ENCODE measurements at places on chromosomes 7 and 10.

GRCh38 chr10:8473205-8473604, 418.7 kb downstream of the GATA3 start:
- ATAC-seq: peak; percentile 59

GRCh38 chr10:84519235-84519634, 190.8 kb downstream of the CCSER2 start:
- no peak for ATAC-seq

DNA sequence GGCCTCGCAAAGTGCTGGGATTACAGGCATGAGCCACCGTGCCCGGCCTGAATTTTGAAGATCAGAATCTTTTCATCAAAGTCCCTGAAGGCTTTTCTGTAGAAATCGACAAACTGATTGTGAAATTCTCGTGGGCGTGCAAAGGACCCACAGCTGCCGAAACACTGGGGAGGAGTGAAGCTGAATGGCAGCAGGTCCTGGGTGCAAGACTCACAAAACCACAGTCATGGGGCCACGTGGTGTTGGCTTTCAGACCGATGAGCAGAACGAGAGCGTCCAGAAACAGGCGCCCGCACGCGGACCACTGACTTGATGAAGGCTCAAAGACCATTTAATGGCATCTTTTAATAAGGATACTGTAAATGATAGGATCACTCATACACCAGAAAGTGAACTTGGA, 24.7 kb upstream of the PRKAR1B start:
- no peak for ATAC-seq

- no peak for ATAC-seq
Measured at GRCh38 chr10:99344715-99345114, 15.6 kb downstream of the CNNM1 start.

DNA sequence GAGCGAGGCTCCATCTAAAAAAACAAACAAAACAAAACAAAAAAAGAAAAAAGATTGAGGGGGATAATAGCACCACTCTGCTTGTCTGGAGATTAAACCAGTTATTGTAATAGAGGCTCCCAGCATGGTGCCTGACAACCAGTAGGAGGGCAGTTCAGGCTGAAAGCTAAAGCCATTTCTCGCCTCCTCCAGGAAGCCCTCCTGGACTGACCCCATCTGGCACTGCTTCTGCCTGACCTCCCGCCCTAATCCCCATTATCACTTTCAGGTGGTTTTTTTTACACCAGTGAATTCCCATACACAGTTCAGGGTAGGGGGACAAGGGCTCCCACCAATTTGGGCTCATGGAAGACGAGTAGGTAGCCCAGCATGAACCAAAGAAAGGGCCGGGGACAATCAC, 8.8 kb upstream of the ELN start:
- no peak for ATAC-seq

- no peak for ATAC-seq
Measured at GRCh38 chr10:1074748-1075308, 18.6 kb downstream of the WDR37 start.

DNA sequence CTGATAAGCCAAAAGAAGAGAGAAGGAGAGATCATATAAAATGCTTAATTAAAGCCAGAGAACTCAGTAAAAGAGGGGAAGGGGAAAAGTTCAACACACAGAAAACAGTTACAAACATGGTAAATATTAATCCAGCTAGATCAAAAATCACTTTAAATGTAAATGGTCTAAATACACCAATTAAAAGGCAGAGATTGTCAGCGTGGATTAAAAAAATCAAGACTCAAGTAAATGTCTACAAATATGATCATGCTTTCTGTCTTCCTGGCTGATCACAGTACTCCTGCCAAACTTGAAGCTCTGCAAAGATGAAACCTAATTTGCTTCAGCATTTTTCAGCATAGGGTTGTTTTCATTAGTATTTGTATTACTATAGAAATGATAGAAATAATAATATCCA, 54.6 kb upstream of the RNF32 start:
- no peak for ATAC-seq

GRCh38 chr10:74906611-74907198, 80.3 kb downstream of the KAT6B start:
- no peak for ATAC-seq

DNA sequence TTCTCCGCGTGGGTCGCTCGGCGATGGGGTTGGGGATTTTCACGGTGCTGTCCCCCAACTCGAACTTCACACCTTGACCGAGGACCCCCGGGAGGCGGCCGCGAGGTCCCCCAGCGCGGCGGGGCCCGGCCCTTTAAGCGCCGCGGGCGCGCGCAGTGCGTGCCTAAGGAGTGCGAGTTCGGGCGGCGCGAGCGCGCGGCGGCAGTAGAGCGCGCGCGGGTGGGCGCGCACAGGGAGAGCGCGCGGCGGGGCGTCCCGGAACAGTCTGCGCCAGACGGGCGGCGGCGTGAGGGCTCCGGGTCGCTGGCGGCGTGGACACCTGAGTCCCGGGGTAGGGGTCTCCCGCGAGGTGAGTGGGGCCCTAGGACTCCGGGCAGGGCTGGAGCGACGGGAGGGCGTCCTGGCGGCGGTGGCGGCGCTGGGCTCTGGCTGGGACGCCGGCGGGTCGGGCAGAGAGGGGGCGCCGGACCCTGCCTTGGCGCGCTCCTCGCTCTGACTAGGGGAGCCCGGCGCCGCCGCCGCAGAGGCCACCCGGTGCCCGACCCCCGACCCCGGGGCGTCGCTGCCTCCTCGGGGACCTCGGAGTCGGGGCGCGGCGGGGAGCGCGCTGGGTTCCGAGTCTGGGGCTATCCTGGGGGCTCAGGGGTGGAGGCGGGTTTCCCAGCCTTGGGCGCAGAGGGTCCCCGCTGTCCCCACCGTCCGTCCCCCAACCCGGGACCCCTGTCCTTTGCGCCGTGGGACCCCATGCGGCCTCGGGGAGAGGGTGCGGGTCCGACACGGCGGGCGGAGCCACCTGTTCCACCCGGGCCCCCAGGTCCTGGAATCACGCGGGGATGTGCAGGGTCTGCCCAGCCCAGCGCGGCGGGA, at the start of gene PROSER2:
Gene PROSER2, plus strand, starts transcription at position 235 of the 867 bp plus-strand sequence. CDS start 28,722 bp downstream, outside the sequence.
- ATAC-seq: peak; percentile 78

- no peak for ATAC-seq
Measured at GRCh38 chr10:28730031-28730778, 52.9 kb downstream of the BAMBI start.

DNA sequence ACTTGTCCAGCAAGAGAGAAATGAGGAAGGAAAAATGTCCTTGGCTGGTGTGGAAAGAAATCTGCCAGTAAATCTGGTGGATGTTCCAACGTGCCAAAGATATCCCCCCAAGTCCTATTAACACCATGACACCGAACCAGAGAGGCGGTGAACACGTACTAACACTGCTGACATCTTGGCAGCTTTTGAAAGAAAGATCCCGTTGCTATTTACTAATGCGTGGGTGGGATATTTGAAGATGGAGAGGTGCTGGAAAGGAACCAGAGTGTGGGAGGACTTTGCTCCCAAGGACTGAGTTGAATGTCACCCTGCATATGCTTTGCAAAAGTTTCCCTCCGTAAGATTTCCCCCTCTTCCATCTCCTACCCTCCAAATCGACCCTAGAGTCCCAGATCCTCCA, 7.9 kb downstream of the CCDC3 start:
- no peak for ATAC-seq

DNA sequence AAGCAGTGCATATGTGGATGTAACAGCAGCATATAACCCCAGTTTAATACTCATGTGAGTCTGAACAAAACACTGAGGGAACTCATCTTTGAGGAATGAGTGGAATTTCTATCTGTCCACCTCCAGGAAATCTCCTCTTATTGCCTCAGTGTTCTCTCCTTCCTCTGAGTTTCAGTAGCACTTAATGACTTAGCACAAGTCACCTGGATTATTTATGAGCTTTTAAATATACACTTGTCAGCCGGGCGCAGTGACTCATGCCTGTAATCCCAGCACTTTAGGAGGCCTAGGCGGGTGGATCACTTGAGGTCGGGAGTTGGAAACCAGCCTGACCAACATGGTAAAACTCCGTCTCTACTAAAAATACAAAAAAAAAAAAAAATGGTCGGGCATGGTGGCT, 4.3 kb downstream of the LRRC20 start:
- no peak for ATAC-seq

GRCh38 chr7:18590241-18590640, 94.7 kb downstream of the HDAC9 start:
- ATAC-seq: no peak

DNA sequence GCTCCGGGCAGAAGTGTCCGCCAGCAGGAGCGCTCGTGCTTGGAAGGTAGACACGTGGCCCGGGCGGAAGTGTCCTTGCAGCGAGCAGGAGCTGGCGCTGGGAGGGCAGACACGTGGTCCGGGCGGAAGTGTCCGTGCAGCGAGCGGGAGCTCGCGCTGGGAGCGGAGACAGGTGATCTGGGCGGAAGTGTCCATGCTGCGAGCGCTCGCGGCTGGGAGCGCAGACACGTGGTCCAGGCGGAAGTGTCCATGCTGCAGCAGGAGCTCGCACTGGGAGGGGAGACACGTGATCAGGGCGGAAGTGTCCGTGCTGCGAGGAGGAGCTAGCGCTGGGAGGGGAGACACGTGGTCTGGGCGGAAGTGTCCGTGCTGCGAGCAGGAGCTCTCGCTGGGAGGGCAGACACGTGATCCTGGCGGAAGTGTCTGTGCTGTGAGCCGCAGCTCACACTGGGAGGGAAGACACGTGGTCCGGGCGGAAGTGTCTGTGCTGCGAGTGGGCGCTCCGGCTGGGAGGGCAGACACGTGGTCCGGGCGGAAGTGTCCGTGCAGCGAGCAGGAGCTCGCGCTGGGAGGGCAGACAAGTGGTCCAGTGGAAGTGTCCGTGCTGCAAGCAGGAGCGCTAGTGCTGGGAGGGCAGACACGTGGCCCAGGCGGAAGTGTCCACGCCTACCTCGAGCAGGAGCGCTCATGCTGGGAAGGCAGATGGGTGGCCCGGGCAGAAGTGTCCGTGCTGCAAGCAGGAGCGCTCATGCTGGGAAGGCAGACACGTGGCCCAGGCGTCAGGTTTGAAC, 41.1 kb upstream of the PRKAR1B start:
- peak; percentile 44 for ATAC-seq

GRCh38 chr7:69643708-69644445, 45.6 kb downstream of the AUTS2 start:
- ATAC-seq: no peak

DNA sequence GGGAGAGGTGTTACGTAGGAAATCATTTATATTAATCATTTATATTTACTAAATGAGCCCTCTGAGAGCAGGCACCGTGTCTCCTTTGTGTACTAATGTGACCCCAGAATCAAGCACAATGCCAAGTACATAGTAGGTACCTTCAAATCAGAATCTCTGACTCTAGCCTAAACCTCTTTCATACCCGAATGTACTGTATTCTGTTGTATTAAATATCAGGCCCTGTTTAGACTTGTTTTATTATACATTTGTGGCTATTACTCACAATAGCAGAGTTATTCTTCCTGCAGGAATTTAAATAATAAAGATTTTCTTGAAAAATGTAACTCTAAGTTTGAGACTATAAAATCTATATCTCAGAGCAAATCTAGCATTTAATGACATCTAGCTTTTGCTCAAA, 297.3 kb downstream of the EXOC4 start:
- ATAC-seq: no peak

- no peak for ATAC-seq
Measured at GRCh38 chr7:131067220-131067619, 260.5 kb upstream of the MKLN1 start.

GRCh38 chr10:44627591-44628354, 242.9 kb upstream of the CXCL12 start:
- no peak for ATAC-seq

DNA sequence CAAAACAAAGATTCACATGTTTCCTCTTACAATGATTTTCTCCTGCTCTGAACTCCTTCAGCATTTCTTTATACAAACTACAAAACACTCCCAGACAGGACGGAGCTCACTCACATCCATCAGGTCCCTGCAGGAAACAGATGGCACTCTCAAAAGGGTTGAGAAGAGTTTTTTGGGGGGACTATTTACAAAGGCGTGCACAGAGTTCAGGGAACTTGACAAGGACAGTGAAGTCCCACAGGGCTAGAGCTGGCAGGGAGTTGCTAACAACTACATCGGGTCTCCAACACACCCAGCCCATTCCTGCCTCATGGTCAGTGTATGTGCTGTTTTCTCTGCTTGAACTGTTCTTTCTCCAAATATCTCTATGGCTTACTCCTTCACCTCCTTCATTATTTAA, 24.7 kb upstream of the YAE1 start:
- no peak for ATAC-seq

- no peak for ATAC-seq
Measured at GRCh38 chr7:139995017-139995915, 67.5 kb downstream of the PARP12 start.

DNA sequence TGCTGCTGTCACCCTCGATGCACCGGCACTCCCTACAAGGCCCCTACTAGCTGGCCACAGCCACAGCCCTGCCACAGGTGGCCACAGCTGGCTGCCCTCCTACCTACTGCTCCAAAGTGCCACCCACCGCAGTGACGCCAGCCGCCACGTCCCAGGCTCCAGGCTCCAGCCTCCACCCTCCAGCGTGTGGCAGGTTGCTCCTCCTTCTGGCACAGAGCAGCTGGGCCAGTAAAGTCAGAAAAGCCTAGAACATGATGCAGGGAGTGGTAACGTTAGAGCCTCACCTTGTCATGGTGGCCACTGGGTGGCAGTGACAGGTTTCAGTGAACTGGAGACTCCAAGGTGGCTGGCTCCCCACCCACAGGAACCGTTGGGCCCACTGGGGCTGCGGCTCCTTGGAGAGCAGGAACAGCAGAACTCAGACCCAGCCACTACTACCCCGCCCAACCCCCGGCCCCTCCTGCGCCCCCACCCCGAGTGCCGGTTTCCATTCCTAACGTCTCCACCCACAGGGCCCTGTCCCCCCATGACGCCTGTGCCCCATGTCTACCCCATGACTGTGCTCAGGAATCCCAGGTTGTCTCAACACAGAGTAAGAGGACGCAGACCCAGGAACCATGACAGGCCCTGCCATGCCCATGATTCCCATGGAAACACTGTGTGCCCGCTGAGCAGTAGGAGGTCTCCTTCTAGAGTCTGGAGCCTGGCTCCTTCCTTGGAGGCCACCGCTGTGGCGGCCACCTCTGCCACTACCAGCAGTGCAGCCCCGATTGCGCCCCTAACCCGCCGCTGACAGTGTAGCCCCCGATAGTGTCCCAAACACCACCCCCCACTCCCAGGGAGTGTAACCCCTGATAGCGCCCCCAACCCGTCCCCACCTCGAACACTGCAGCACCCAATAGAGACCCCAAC, 52.3 kb upstream of the ZNF33B start:
- no peak for ATAC-seq

GRCh38 chr7:55473932-55474331, 98.4 kb downstream of the VOPP1 start:
- ATAC-seq: no peak

DNA sequence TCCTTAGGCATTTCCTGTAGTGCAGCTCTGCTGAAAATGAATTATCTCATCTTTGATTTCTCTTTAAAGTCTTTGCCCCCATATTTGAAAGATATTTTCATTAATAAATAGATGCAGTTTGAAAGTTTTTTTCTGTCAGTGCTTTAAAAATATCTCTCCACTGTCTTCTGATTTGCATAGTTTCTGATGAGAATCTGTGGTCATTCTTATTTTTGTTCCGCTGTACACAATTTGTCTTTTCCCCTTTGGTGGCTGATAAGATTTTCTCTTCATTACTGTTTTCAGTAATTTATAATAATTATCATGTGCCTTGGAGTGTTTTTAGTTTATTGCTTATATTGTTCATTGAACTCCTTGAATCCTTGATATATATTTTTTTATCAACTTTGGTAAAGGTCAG, 7.0 kb upstream of the GHRHR start:
- ATAC-seq: no peak

- no peak for ATAC-seq
Measured at GRCh38 chr10:113504423-113504822, 48.4 kb upstream of the HABP2 start.

- ATAC-seq: no peak
Measured at GRCh38 chr10:50648089-50648934, 24.6 kb upstream of the SGMS1 start.

- no peak for ATAC-seq
Measured at GRCh38 chr10:76034353-76035205, 603.2 kb downstream of the LRMDA start.

Measured in activated T-helper 17 cell treated with anti-CD3 and anti-CD28 coated beads, Interleukin-2, amount 50 U/mL, for 72 hours (primary cell).